ENCODE measurements at places on chromosomes 13 and 19.

- no peak for DNase-seq
These were observed 21.7 kb downstream of the CEACAM21 start for GRCh38 chr19:41597600-41598041.

DNA sequence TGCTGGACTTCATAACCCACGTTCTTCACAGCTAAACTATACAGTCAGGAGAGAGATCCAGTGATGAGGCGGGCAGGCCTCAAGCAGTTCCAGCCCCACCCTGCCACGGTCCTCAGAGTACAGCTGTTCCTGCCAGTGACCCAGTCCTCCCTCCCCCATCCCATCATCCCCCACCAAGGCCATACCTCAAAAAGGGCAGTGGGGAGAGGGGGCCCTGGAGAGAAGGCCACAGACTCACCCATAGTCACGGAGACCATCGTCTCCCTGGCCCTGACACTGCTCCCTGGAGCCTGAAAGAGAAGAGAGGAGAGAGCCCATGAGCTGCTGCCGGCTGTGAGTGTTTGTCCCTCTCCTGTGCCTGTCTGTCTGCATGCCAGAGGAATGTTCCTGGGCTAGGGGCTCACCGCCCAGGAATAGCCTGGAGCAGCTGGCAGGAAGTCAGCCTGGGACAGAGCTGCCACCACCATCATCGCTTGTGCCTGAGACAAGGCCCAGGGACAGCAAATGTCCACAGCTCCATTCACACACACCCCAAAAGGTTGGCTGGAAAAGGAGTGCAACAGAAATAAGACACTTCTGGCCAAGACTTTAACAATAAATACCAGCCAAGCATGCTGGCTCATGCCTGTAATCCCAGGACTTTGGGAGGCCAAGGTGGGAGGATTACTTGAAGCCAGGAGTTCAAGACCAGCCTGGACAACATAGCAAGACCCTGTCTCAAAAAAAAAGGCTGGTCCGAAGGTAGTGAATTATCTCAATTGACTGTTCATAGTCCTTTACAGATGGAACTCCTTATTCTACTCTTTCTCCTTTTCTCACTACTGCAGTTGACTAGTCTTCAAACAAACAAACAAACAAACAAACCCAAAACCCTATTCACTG, 6.4 kb downstream of the C19orf47 start:
- peak; percentile 8 for DNase-seq

DNA sequence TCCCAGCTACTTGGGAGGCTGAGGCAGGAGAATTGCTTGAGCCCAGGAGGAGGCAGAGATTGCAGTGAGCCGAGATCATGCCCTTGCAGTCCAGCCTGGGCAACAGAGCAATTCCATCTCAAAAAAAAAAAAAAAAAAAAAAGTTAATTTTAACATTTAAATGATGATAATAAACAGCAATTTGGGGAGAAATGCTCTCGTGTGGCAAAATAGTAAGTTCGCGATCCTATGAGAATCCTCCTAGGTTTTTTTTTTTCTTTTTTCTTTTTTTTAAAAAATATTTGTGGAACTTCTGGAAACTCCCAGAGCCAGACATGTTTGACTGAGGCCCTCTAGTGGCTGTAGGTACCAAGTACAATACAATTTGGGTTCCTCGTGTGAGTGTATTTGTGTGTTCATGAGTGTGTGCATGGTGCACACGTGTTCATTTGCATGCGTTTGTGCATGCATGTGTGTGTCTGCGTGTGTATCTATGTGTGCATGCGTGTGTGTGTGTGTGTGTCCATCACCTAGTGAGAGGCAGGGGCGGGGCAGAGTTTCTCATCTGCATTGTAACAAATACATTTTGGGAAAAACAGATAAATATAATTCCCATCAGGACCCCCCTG, 31.2 kb downstream of the TMPRSS9 start:
- DNase-seq: no peak

- no peak for DNase-seq
These were observed 11.1 kb downstream of the POU2F2 start for GRCh38 chr19:42121036-42121621.

DNA sequence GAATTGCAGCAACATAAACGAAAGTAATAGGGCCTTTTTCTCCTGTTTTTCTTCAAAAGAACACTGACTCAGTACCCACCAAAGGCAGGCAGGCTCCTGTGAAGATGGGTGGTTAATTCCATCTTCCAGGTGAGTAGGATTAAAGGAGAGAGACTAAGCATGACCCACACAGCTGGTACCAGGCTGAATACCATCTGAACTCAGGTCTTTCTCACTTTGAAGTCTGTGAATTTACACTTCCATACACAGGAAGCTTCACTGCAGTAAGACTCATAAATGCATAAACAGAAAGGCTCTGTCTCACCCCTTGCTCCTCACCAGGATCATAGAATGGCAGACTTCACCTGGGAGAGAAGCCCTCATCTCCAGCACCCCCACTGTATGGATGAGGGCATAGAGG, 194.6 kb downstream of the KLF12 start:
- no peak for DNase-seq

DNA sequence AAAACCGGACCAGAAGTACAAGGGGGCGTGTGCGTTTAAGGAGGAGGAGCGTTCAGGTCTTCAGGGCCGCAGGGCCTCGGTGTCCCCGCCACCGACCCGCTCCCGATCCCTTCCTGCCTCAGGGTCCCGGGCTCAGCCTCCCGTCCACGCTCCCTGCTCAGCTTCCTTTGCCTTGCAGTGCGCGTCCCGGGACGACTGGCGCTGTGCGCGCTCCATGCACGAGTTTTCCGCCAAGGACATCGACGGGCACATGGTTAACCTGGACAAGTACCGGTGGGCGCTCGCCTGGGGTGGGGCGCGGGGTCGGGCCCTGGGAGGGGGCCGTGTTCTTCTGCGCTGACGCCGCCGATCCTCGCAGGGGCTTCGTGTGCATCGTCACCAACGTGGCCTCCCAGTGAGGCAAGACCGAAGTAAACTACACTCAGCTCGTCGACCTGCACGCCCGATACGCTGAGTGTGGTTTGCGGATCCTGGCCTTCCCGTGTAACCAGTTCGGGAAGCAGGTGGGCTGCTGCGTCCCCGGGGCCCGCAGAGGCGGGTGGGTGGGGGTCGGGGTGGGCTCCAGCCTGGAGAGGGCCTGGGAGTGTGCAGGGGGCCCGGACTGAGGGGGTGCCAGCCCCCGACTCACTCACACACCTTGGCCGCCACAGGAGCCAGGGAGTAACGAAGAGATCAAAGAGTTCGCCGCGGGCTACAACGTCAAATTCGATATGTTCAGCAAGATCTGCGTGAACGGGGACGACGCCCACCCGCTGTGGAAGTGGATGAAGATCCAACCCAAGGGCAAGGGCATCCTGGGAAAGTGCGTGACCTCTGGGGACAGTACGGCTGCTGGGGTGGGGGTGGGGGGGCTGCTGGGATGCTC, 1.4 kb downstream of the GPX4 start:
- no peak for DNase-seq

- DNase-seq: no peak
These were observed 17.6 kb upstream of the COG3 start for GRCh38 chr13:45447050-45447661.

GRCh38 chr13:76656056-76656455, 230.1 kb downstream of the KCTD12 start:
- no peak for DNase-seq

DNA sequence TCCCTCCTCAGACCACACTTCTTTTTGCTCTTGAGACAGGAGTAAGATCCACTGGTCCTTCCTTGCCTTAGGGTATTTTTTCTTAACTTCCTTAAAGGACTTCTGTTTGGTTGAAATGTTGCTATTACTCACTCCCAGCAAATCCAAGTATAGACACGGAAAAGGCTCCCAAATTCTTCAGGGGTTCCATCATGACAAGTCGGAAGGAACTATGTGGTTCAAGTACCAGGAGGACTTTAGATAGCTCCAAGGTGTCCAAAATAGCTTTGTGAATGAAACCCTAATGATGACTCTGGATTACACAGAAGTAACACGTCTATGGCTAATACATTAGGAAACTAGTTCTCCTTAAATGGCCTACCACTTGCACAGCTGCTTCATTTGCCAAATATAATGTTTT, 238.7 kb downstream of the KCTD12 start:
- no peak for DNase-seq

DNA sequence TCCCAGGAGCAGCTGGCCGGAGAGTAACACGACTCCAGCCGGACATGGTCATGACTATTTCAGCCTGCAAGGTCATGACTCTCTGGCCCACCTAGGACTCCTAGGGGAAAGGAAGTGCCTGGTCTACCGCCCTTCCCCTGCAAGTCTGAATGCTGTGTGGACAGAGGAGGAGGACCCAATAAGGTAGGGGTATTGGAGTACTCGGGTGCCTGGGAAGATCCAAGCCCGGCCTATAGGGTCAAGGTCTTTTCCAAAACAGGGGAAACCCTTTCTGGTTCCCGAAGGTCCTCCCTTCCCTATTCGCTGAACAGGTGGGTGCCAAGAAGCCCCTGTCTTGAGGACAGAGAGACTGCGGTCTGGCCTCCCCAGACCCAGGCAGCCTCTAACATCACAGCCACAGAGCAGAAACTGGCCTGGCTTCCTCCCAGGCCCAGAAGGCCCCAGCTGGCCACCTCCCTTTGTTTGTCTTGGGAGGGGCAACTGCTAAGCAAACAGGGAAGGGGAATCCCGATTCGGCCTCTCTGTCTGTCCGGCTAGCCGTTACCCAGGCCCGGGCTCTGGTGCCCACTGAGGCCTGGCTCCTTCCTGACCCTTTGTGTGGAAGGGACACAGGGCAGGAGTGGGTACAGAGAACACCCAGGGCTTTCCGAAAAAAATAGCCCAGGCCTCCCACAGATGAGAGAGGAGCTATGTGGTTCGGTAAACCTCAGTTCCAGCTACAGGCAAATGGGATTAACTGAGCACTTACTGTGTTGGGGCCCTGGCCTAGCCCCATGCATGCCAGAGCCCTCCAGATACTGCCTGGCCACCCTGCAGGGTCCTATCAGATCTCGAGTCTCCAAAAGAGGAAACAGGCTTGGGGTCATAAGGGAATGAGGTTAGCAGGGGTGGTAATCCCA, 5.2 kb upstream of the GRAMD1A start:
- DNase-seq: no peak

GRCh38 chr19:46478356-46478986, 7.1 kb upstream of the PNMA8A start:
- peak; percentile 58 for DNase-seq

GRCh38 chr13:109667056-109667455, 119.3 kb downstream of the IRS2 start:
- DNase-seq: no peak

DNA sequence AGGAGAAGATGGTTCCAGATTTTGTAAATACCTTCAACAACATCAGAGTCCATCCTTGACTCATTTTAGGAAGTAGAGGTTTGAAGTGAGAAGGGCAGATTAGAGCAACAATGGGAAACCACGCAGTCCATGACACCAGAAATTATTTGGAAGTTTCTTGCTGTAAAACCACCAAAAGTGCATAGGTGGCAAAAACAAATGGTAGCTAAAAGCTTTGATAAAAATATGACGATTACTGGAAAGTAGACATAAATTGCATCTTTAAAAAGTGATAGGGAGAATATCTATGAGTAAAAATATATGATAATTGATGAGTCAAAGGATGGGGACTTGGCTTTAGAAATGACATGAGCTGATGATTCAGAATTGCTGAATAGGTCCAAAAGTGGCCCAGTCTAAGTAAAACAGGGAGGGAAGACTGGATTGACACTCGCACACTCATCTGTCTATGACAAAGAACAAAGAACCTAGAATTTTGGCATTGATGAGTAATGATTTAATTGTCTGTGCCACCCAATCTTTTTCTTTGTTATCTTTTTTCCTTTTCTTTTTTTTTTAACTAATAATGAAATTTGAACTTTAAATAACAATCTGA, 472.2 kb downstream of the MYO16 start:
- no peak for DNase-seq

DNA sequence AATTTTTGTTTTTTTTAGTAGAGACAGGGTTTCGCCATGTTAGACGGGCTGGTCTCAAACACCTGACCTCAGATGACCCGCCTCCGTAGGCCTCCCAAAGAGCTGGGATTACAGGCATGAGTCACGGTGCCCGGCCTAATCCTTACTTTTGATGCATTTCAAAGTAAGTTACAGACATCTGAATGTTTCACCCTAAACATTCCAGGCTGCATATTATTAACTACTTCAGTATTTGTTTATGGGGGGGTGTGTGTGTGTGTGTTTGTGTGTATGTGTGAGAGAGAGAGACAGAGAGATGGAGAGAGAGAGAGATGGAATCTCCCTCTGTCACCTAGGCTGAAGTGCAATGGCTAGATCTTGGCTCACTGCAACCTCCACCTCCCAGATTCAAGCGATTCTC, 13.1 kb downstream of the SULT2B1 start:
- DNase-seq: no peak

- DNase-seq: peak; percentile 36
These were observed at the start of gene ZNF667 for GRCh38 chr19:56476651-56477428. TSS of gene ZNF667 (minus strand) at chr19:56477345. CDS start at chr19:56462370, 14,975 bp downstream.

DNA sequence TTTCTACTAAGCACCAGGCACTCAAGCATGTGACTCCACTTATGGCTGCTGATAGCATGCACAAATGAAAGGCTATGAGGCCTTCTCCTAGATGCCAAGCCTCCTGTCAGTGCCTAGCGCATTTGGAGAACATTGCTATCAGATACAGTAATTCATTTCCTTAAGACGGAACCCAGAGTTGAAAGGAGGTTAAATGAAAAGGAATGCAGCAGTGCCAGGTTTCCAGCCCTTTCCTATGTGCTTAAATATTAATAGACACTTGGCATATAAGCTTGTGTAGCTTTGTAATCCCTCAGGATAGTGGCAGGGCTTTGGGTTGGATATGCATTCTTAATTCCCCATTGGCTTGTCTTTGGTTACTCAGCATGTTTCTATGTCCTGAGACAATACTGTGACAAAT, 140.1 kb upstream of the FRY start:
- DNase-seq: no peak

DNA sequence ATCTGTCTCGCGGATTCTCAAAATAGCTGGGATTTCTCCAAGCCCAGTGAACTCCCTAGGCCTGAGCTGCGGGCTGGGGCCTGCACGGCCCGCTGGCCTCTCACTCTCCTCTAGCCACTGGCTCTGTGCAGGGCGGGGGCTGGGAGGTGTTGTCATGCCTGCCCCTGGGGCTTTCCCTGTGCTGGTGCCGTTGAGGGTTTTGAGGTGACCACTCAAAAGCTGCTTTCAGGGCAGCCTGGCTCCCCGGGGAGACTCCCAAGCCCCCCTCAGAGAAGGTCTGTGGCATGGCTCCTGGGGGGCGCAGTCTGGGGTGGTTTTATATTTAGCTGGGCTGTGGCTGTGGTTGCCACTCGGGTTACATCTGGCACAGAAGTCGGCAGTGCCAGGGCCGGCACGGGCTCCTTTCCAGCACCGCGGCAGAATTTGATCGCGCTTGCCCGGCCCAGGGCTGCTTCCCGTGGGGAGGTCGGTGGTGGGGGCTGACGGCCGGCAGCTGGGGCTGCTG, 10.0 kb downstream of the NDUFB7 start:
- peak; percentile 70 for DNase-seq

DNA sequence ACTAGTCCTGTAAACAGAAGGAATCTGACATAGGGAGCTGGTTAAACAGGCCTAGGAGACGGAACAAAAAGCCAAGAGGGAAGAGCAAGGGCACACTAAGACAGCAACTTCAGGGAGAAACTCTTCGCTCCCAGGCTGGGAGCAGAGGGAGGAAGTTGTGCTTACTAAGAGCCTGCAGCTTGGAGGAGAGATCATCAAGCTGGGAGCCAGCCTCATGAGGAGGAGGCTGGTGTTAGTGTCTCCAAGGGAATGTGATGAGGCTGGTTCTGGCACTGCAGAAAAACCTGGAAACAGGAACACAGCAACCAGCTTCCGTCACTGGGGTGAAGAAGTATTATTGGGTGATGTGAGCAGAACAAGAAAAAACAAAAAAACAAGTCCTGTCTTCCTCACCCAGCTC, 1027.3 kb downstream of the UQCRFS1 start:
- DNase-seq: no peak

GRCh38 chr19:5943045-5943444, 29.0 kb downstream of the CAPS start:
- DNase-seq: no peak
